ENCODE measurements at places on chromosomes 4 and X.
A peak's percentile ranks its signal among the peaks of the same experiment; 100 is the strongest.

- no peak for DNase-seq
Measured at GRCh38 chrX:18676470-18676869, 4.6 kb upstream of the RS1 start.

GRCh38 chr4:17511509-17511949 is 361 bp downstream of the QDPR start:
- peak; percentile 9 for DNase-seq

GRCh38 chrX:38103857-38104812 is 97.8 kb downstream of the SYTL5 start:
- no peak for DNase-seq

DNA sequence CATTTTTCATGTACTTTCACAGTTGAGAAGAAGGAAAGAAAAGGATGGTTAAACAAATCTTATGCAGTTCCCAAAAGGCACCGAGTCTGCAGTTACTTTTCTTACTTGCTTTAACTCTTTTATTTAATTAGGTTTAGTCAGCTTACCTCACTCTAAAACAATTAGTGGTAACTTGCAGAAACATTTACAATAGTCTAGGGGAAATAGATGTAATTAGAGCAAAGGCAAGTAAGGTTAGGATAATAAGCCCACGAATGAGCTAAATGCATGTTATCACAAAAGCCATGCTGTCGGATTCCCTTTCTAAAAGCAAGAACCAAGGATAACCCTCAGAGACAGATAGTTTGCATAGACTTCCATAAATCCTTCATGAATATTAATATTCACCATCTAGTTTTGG is 82.0 kb upstream of the VCX2 start:
- DNase-seq, result no peak

DNA sequence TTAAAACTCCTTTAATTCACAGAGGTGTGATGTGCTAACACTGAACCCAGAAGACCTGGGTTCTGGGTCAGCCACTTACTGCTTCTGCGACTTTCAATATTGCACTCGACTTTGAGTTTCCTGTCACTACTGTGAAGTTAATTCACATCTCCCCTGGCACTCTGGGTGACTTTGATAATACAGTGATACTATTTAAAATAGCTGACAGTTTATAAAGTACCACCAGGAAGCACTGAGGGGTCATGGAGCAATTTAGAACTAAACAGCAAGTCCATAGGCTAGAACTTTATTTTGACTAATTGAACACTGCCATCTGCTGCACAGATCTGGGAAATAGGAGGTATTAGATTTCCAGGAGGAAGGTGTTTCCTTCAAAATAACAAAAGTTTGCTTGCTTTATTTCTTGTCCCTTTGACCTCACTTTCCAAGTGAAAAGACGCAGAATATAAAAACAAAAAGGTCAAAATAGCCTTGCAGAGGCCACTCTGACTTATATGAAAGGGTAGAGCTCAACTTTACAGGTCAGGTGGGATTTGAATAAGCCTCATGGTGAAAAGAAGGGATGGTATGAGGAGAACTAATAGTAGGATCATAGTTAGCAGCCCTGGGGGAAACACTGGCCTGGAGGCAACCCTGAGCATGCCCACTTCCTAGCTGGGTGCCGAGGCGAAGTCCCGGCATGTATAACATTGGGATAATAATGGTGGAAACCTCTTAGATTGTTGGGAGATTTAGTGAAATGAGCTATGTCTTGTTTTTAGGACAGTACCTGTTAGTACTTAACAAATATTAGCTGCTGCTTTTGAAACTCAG is 53.4 kb downstream of the ZNF518B start:
- no peak for DNase-seq

GRCh38 chr4:113711883-113712662 is 49.5 kb downstream of the CAMK2D start:
- DNase-seq, result no peak

DNA sequence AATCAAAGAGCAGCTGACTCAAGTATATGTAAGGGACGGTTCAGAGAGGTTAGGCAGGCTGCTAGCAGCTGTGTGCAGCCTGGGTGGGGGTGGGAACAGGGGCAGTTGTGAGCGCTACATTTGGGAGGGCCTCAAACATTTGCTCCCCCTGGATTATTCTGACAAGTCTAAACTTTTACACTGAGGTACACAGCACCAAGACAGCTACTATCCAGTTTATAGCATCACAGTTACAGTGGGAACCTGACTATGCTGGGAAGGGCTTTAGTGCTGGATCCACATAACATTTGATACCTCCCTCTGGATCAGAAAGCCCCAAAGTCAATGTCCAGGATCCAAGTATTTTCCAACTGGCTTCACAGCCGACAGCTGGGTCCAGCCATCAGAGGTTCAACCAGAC is 55.8 kb upstream of the GIMD1 start:
- no peak for DNase-seq

- no peak for DNase-seq
Measured at GRCh38 chrX:40406330-40406859, 174.4 kb upstream of the ATP6AP2 start.

DNA sequence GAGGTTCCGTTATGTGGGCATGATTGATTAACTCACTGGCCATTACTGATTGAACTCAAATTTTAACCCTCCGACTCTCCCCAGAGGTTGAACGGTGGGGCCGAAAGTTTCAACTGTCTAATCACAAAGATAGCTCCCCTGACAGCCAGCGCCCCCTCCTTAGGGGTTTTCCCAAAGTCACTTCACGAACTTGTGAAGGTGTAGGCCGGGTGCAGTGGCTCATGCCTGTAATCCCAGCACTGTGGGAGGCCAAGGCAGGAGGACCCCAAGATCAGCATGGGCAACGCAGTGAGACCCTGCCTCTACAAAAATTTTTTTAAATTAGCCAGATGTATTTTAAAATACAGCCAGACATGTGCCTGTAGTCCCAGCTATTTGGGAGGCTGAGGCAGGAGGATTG is 39.8 kb upstream of the RBM47 start:
- no peak for DNase-seq

- DNase-seq, result no peak
Measured at GRCh38 chr4:125626946-125627345, 312.2 kb downstream of the FAT4 start.

- no peak for DNase-seq
Measured at GRCh38 chr4:67874986-67875385, 8.8 kb downstream of the TMPRSS11D start.

- no peak for DNase-seq
Measured at GRCh38 chr4:20253735-20254409, 2.2 kb downstream of the SLIT2 start.

- no peak for DNase-seq
Measured at GRCh38 chrX:17519358-17519757, 144.4 kb downstream of the NHS start.

- DNase-seq, result no peak
Measured at GRCh38 chrX:22135994-22136684, 104.0 kb downstream of the PHEX start.

GRCh38 chr4:110245577-110245976 is 47.2 kb upstream of the ELOVL6 start:
- DNase-seq, result no peak

- DNase-seq, result no peak
Measured at GRCh38 chr4:170057866-170058265, 31.7 kb upstream of the MFAP3L start.

DNA sequence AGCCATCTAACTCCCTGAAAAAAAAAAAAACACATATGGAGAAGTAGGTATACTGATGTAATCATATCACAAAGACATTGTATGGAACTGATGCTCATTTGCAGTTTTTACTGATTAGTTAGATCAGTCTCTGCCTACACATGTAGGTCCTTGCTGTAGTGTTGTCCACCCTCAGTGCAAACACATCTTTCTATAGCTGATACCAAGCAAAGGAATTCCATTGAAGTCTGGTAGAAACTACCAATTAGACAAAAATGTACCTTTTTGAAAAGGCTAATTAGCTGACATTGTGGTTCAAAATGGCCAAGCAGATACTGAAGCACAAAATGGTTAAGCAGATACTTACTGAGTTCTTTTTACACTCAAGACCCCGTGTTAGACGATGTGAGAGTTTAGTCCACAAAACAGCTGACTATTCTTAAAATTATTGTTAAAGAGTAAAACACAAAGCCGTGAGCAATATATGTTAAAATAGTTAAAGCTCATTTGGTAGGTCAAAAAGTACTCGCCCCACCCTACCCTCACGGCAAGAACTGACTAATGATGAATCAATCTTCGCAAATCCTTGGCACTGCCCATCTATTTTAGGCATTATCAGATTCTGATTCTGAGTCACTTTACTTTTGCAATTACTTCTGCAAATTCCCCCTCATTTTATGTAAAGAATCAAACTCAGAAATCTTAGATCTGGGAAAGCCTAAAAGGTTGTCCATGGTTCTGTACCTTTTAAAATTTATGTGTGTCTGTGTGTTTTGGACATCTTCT is 40.4 kb downstream of the COL4A6 start:
- no peak for DNase-seq

GRCh38 chr4:129230846-129231245 is 134.9 kb downstream of the C4orf33 start:
- no peak for DNase-seq

- DNase-seq, result no peak
Measured at GRCh38 chrX:49067285-49068120, 6.3 kb downstream of the PRAF2 start.

- DNase-seq, result no peak
Measured at GRCh38 chr4:149353241-149353640, 462.4 kb downstream of the IQCM start.

GRCh38 chr4:127055357-127055756 is 577.4 kb upstream of the INTU start:
- no peak for DNase-seq

DNA sequence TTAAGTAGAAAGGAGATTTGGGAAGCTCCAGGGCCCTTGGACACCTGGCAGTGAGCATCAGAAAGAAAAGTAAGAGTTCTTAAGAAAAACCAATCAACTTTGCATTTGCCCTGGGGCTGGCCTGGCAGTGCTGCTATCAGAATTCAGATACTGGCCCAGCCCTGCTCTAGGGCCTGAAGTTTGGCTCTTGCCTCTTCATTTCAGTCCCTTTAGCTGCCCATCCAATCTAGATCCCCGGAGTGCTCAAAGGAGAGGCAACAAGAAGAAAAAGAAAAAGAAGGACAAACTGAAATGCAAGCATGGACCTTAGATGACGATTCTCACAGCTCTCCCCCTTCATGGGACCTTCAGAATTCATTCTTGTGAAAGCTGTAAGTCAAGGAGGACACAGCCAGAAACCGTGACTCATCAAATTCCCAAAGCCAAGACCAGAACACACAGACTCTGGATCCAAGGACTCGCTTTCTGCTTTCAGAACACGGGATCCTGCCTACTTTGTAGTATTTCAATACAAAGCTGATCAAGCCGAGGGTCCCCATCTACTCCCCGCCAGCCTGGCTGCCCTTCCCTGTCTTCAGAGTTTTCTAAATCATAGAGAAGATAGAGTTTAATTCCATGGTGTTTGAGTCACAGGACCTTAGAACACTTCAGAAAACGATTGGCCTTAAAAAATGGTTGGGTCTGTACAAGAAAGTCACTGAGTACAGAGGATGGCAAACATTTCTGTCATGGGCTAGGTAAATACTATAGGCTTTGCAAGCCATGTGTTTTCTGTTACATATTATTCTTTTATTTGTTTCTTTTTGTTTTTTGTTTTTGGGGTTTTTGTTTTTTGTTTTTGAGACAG is 103.7 kb downstream of the RBM47 start:
- no peak for DNase-seq

GRCh38 chrX:100720301-100720700 is 11.6 kb downstream of the SYTL4 start:
- DNase-seq, result no peak

- no peak for DNase-seq
Measured at GRCh38 chr4:40998675-40999358, 215.5 kb downstream of the APBB2 start.

GRCh38 chr4:37481547-37482122 is 204.5 kb downstream of the RELL1 start:
- no peak for DNase-seq

- DNase-seq, result no peak
Measured at GRCh38 chrX:68978255-68978654, 149.4 kb downstream of the EFNB1 start.

Measured in central memory CD8-positive, alpha-beta T cell (primary cell).